ENCODE measurements at places on chromosomes 6 and 20.

DNA sequence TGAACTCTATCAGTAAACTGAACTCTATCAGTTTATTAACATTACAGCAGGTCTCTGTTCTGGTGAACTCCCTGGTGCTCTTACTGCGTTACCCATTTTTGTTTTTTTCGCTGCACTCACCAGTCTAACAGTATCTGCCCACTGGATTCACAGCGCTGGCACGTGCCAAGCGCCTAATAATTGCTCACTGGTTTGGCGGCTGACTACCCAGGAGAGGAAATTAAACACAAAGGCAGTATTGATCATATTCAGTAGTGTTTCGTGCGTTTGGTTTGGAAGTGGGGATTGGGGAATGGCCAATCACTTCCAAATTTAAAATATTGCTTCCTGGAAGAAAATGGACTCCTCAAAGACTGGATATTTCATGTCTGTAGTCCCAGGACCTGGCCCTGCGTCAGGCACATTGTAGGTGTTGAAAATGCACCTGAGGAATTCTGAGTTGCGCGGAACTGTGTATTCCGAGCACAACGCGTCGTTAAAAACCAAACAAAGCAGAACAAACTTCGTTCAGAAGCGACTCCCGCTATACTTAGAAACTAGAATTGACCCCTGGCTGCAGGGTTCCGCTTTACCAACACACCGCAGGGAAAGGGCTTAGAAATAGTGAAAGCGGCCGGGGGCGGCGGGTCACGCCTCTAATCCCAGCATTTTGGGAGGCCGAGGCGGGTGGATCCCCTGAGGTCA lies 1.1 kb upstream of the RPS12 start:
- DNase-seq = peak; percentile 66

- no peak for DNase-seq
Measured at GRCh38 chr6:83038246-83038645, 27.4 kb downstream of the UBE3D start.

DNA sequence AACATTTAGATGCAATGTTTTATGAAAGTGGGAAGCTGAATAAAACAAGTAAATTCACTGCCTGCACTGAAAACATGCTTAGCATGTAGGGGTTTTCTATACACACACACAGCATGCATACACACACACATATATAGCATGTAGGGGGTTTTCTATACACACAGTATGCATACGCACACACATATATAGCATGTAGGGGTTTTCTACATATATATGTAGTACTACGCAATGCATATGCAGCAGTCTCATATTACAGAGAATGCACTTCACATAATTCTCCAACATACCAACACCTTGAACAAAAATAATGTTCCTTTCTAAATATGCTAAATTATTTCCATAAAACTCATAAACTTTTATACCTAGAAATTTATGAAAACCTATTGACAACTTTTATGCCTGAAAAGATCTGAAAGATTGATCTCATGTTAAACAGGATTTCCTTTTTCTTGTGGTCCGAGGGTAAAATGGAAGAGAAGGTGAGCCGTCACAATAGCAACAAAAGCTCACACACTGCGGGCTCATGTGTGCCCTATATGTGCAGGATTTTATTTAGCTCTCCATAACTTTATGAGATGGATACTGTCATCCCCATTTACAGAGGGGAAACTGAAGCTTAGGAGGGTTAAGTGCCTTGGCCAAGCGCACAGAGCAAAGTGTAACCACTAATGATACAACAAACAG lies 81.9 kb upstream of the TULP1 start:
- DNase-seq = no peak

DNA sequence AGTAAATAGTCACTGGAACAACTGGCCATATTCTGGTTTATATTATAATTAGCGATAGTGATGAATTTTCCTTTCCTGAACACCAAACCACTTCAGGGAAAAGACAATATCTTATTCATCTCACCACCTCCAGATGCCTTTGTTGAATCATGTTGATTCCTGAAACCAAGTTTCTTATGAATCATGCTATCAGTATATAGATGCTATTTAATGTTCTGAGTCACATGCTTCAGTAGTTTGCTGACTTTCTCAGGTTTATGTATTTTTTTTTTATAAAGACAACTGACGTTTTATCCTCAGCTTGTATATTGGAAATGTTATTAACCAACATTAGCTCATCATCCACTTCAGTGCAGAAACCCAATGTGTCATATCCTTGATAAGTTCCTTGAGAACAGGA lies 710.2 kb upstream of the POU3F2 start:
- no peak for DNase-seq

DNA sequence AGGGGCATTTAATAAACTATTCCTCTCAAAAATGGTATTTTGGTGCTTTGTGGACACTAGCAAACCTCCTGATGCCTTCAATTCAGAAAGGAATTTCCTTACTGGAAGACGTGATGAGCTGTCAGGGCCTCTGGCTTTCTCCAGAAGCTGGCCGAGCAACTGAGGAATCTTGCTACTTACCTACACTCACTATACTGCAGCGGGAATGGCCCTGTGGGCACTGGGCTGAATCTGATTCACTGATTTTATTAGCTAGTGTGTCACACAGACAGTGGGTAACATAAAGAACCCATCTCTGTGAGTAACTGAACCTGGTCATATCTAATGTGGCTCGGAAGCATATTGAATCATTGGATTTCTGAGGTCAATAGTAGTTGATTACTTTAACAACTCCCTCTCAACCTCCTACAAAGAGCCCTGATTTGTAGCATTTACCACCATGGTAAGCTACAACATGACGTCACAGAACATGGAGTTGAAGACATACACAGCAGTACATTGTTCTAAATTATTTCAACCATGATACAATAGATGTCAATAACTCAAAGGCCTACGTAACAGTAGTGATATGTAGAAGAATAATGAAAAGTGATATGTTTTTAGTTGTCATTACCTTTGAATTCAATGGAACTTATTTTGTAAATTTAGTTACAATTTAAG lies 232.1 kb downstream of the SYNE1 start:
- no peak for DNase-seq

GRCh38 chr20:24086121-24086520 lies 97.5 kb upstream of the GGTLC1 start:
- no peak for DNase-seq

- DNase-seq = no peak
Measured at GRCh38 chr6:170172825-170173256, 118.0 kb downstream of the DLL1 start.

DNA sequence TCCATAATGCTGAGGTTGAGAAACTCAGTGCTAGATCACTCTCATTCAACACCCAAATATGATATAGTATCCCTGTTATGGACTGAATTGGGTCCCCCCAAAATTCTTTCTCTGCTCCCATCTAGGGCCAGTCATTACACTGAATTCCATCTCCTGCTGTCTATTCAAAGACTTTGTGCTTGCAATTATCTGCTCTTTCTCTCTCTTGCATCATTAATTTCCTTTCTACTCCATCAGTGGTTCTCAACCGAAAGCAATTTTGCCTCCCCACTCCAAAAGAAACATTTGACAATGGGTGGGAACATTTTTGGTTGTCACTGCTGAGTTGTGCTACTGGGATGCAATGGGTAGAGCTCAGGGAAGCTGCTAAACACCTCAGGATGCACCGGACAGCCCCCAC lies 271.5 kb upstream of the CDYL start:
- DNase-seq = no peak

DNA sequence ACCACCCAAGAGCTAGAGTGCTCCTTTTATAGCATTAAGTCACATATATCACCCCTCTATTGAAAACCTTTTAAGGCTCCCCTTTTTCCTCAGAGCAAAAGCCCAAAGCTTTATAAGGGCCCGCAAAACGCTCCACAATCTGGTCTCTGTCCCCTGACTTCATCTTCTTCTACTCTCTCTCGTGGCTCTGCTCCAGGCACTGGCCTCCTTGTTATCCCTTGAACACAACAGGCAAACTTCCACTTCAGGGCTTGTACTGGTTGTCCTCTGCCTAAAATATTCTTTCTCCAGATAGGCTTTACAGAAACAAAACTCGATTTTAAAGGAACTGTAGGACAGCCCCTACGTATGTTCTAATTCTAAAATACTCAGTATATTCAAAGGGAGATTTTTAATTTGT lies 44.0 kb upstream of the SPDEF start:
- no peak for DNase-seq

- DNase-seq = no peak
Measured at GRCh38 chr20:13276945-13277541, 56.0 kb downstream of the ISM1 start.

GRCh38 chr6:157460182-157460999 lies 79.4 kb downstream of the ZDHHC14 start:
- DNase-seq = no peak

- DNase-seq = peak; percentile 92
Measured at GRCh38 chr6:111871725-111872400, 1.4 kb downstream of the FYN start.

- DNase-seq = no peak
Measured at GRCh38 chr20:21149344-21149743, 23.5 kb downstream of the KIZ start.

- no peak for DNase-seq
Measured at GRCh38 chr20:18585134-18585533, 2.7 kb upstream of the DTD1 start.

- no peak for DNase-seq
Measured at GRCh38 chr6:55601120-55601519, 22.1 kb upstream of the HMGCLL1 start.

GRCh38 chr6:63496361-63496804 lies 75.9 kb upstream of the LOC128125822 start:
- DNase-seq = no peak

GRCh38 chr6:75818098-75818855 lies 69.2 kb downstream of the MYO6 start:
- DNase-seq = no peak

- DNase-seq = no peak
Measured at GRCh38 chr6:136979206-136979605, 57.1 kb downstream of the SLC35D3 start.

DNA sequence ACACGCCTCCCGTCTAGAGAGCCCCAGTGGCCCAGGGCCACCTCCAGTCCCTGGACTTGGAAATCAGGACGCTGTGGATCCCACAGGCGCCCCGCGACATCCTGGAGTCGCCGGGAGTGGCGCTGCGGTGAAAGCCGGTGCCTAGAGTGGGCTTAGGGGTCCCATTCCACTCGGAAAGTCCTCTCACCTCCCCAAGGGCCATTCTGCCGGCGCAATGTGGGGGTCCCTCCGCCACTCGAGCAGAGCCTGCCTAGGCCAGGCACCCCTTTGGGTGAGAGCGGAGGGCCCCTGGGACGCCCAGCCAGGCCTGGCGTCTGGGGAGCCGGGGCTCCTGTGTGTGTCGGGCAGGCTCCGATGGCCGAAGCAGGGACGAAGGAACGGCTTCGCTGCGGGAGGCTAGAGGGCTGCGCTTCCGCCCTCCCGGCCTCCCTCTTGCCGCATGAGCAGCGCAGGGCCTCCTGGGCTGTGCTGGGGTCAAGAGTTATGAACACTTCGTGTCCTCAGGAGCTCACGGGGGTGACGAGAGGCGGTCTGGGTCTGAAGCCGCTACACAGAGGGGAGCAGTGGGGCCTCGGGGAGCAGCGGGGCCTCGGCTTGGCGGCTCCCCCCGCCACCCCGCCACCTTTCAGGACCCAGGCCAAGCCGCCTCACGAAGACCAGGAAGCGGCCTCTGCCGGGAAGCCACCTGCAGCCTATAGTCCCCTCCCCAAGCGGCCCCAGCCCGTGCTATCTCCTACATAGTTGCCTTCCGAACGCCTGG lies 13.6 kb downstream of the POU3F2 start:
- DNase-seq = no peak

All from globus pallidus (tissue), 1 donor.